ENCODE measurements at places on chromosomes 4 and X. TPM values are rescaled to one million over a fixed set of nuclear protein-coding genes. Genes with fewer than 3 reads are reported as not detected.

- no peak for DNase-seq
- no peaks in the 10 kb centered on the region for H3K36me3 ChIP-seq
- H3K27ac ChIP-seq: no peak overlapping the region
Observed at GRCh38 chr4:81346719-81347118, 125.0 kb downstream of the RASGEF1B start.

GRCh38 chr4:48653217-48654014 lies 126.7 kb downstream of the FRYL start:
- no peaks in the 10 kb centered on the region for H3K36me3 ChIP-seq
- H3K4me3 ChIP-seq: no peak overlapping the region
- H3K4me1 ChIP-seq: peaks cover 26% of the 10 kb centered on the region
- no peaks in the 10 kb centered on the region for H3K27me3 ChIP-seq
- H3K27ac ChIP-seq: peak overlapping the region; percentile 51

GRCh38 chr4:131093303-131093702 lies 1997.4 kb downstream of the C4orf33 start:
- no peak for DNase-seq
- H3K27me3 ChIP-seq: no peaks in the 10 kb centered on the region
- H3K36me3 ChIP-seq: no peaks in the 10 kb centered on the region
- H3K27ac ChIP-seq: no peak overlapping the region

GRCh38 chr4:24632011-24632410 lies 47.7 kb upstream of the DHX15 start:
- no peak for DNase-seq
- H3K36me3 ChIP-seq: no peaks in the 10 kb centered on the region
- H3K4me3 ChIP-seq: no peak overlapping the region
- no peaks in the 10 kb centered on the region for H3K27me3 ChIP-seq

DNA sequence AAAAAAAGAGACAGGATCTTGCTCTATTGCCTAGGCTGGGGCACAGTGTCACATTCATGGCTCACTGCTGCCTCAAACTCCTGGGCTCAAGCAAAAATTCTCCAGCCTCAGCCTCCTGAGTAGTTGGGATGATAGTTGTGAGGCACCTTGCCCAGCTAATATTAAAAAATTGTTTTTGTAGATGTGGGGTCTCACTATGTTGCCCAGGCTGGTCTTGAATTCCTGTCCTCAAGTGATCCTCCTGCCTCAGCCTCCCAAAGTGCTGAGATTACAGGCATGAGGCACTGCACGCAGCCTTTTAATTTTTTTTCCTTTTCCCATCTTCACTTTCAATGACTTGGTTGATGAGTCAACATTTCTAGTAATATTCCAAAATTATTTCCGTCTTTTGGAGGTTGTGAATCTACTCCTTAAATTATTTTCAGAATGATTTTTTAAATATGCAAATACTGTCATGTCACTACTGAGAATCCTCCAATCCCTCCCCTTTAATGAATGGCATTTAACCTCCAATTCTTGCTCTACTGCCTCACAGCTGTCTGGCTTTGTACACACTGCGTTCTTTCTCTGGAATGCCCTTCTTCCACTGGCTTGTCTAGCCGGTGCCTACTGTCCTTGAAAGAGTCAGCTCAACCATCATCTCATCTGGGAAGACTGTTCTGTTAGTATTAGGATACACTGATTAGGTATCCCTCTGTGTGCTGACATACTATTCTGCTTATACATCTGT lies 27.5 kb upstream of the DCTD start:
- H3K27me3 ChIP-seq: peaks cover 7% of the 10 kb centered on the region
- H3K4me1 ChIP-seq: no peaks in the 10 kb centered on the region

DNA sequence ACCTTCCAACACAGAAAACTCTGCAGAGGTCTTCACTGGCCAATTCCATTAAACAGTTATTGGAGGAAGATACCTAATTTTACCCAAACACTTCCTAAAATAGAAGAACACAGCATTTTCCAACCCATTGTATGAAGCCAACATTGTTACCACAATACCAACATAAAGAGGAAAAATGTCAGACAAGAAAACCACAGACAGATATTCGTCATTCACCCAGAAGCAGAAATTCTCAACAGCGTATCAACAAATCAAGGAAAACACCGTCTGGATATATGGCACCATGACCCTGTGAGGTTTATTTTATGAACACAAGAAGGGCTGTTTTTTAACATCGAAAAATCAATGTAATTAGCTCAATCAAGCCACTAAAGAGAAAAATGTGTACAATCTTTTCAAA lies 255.6 kb downstream of the ASMT start:
- H3K36me3 ChIP-seq: no peaks in the 10 kb centered on the region
- H3K4me1 ChIP-seq: no peaks in the 10 kb centered on the region
- DNase-seq: no peak
- H3K4me3 ChIP-seq: no peak overlapping the region
- no peak overlapping the region for H3K27ac ChIP-seq
- H3K27me3 ChIP-seq: no peaks in the 10 kb centered on the region

DNA sequence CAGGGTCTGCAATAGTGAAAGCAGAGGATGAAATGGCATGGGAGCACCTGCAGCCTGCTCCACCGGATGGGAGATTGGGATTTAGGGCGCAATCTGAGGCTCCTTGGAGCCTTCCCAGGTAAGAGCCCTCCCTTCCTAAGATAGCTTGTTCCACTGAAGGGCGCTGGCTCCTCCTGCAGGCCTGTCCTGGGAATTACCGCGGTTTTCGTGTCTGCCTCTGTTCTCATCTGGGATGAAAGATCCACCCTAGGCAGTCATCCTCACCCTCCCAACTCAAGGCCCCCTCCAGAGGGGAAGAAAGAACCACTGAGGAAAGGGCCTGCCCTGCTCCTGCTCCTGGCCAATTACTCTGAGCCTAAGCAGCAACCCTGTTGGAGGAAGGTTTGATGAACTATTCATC lies 547.5 kb downstream of the SMARCA1 start:
- peaks cover 10% of the 10 kb centered on the region for H3K27me3 ChIP-seq
- no peaks in the 10 kb centered on the region for H3K4me1 ChIP-seq
- H3K36me3 ChIP-seq: no peaks in the 10 kb centered on the region
- DNase-seq: peak; percentile 45
- H3K27ac ChIP-seq: no peak overlapping the region
- no peak overlapping the region for H3K4me3 ChIP-seq

DNA sequence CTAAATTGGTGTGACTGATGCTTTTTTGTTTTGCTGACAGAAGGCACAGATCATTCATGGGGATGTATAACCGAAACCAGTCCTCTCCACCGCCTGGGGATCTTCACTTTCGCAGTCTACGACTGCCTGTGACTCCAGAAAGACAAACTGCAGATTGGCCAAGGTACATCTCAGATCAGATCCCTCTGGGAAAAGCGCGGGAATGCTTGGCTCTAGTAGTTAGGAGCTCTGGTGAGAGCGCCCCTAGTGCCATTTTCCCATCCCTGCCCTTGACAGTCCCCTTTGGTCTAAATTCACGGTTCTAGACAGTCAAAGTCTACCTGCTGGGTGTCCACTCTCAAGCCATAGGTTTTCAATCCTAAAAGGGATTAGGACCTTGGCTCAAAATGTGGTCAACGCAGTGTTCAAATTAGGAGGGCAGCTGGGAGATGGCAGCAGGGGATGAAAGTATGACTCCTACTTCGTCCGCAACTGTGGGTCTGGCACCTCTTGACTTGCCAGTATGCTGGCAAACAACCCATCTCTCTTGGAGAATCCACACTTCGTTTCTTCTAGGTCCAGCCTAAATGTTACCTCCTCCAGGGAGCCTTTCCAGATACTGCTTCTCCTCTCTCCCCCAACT lies 6.9 kb upstream of the HAND2 start:
- peaks cover 10% of the 10 kb centered on the region for H3K4me1 ChIP-seq
- no peak for DNase-seq
- peaks cover 60% of the 10 kb centered on the region for H3K27me3 ChIP-seq
- H3K4me3 ChIP-seq: no peak overlapping the region
- peak overlapping the region; percentile 68 for H3K27ac ChIP-seq

- H3K27ac ChIP-seq: no peak overlapping the region
- H3K36me3 ChIP-seq: no peaks in the 10 kb centered on the region
- no peak for DNase-seq
- no peaks in the 10 kb centered on the region for H3K27me3 ChIP-seq
- H3K4me3 ChIP-seq: no peak overlapping the region
Observed at GRCh38 chr4:19025031-19025430, 1003.5 kb upstream of the LCORL start.

DNA sequence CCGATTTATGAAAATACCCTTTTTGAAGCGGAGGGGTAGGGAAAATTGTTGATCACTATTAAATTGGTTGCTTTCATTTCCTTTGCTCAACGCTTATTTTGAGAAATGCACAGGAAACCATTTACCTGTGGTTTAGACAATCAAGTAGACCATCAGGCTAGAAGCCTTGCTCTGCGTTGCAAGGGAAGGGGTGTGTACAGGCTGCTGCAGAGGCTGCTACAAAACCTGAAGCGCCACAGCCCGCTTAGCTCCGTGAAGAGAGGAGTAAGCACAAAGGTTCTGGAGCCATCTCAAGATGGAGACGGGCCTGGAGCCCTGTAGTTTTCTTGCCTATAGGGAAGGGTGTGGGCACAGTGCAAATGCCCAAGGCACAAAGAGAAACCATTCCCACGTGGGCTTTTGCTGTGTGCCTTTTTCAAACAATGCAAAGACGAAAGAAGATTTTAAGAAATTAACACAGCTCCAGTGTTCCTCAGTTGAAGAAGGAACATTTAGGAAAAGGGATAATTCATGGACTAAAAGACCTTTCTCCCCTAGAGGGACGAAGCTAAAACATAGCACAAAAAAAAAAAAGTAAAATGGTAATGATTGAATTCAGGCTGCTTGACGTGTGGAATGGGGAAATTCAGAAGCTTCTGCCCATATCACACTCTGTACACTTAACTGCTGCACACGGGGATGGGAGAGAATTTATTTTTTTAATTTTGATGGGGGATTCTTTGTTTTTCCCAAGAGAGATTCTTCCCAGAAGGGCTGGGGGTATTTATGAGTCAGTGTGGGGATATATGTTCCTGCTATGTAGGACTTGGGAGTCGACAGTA lies 3.5 kb downstream of the TMSB4X start:
- H3K27ac ChIP-seq: peak overlapping the region; percentile 72
- no peaks in the 10 kb centered on the region for H3K4me1 ChIP-seq
- no peaks in the 10 kb centered on the region for H3K36me3 ChIP-seq
- H3K27me3 ChIP-seq: no peaks in the 10 kb centered on the region
- H3K4me3 ChIP-seq: peak overlapping the region; percentile 68

DNA sequence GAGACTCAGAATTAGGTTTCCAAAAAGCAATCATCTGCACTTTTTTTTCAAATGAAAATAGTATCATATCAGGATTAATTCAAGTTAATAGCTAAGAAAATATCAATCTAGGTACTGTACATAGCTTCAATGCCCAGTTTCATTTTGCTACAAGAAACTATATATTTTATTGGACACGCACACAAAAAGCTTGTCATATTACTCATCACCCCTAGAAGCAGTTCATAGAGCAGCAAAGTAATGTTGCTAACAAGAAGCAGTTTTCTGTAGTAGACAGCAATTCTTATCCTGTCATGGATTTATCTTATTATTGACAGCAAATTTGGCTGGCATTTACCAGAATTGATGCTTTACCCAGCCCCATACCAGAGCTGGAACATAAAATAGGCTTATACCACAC lies 52.3 kb upstream of the LSM6 start:
- H3K27ac ChIP-seq: no peak overlapping the region
- no peaks in the 10 kb centered on the region for H3K36me3 ChIP-seq
- DNase-seq: no peak
- H3K4me3 ChIP-seq: no peak overlapping the region
- H3K4me1 ChIP-seq: no peaks in the 10 kb centered on the region

DNA sequence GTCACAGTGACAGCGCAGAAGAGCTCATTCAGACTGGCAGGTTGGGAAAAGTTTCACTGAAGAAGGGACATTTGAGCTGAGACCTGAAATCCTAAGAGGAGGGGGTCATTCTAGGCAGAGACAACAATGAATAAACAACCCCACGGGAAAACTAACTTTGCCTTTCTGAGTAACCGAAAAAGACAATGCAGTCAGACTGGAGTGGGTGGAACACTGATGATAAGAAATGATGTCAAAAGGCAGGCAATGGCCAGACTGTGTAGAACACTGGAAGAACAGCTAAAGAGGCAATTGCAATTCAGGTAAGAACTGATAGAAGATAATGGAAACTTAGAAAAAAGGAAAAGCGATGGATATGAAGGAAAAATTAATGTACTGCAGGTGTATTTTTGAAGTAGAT lies 73.8 kb downstream of the CHIC2 start:
- no peaks in the 10 kb centered on the region for H3K36me3 ChIP-seq
- no peaks in the 10 kb centered on the region for H3K27me3 ChIP-seq
- H3K4me1 ChIP-seq: peaks cover 19% of the 10 kb centered on the region
- DNase-seq: no peak
- H3K4me3 ChIP-seq: no peak overlapping the region

DNA sequence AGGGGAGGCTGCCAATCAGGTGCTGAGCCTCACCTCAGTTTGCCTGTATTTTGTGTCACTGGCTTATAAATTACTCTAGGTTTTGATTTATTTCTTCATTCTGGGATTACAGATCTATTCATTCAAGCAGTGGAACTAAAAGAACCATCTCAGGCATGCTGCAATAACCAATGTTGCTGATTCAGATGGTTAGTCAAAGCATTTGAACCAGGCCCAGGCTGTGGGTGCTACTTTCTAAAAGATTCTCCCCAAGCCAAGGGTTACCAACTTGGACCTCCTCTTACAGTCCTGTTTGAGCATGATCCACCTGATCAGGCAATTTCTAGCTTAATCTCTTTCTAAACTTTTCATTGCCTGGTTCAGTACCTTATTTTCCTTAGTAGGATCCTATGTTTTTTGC lies 67.2 kb downstream of the TMEM131L start:
- DNase-seq: no peak
- H3K36me3 ChIP-seq: no peaks in the 10 kb centered on the region
- H3K27me3 ChIP-seq: no peaks in the 10 kb centered on the region
- H3K4me3 ChIP-seq: no peak overlapping the region
- no peak overlapping the region for H3K27ac ChIP-seq

IL9R gene
- total RNA-seq: not detected

ZCCHC18 gene
- 1.4 TPM for total RNA-seq

SH2D1A gene
- total RNA-seq: 0.40 TPM

FGG gene
- total RNA-seq: 5.7 TPM

IBSP gene
- total RNA-seq: not detected

ZNF185 gene
- total RNA-seq: 13.1 TPM

All from adrenal gland (tissue), 19 donors.